ENCODE measurements at places on chromosomes 6 and 20.

DNA sequence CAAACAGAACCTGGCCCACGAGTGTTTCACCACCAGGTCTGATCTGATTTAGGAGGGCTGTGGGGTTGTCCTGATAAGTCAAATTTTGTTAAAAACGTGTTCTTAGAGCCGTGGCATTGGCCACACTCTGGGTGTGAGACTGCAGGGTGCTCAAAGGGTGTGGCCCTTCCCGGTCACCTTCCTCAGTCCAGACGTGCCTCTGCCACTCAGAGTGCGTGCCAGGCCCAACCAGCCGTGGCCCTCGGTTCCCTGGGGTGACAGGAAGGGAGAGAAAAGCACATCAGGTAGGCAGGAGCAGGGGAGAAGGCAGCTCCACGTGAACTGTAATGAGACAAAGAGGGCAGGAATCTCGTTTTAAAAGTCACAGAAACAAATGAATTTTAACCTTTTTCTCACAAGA is 115.4 kb downstream of the FAM120B start:
- no peak for DNase-seq

DNA sequence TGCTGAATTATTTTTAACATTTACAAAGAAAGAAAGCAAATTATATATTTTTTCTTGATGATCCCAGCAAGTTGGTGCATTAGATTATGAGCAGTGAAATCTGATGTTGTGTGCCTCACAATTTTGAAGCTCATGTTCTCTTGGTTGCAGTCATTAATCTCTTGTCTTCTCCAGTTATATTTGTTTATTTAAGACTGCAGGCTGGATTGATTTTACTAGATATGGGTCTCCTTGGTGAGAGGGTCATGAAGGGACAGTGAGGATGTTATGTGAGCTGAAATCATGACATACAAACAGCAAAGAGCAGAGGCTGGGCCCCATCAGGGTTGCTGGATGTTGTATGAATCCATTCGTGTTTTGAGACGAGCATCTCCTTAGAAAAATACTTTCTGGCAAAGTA is 64.2 kb upstream of the AKIRIN2 start:
- no peak for DNase-seq

DNA sequence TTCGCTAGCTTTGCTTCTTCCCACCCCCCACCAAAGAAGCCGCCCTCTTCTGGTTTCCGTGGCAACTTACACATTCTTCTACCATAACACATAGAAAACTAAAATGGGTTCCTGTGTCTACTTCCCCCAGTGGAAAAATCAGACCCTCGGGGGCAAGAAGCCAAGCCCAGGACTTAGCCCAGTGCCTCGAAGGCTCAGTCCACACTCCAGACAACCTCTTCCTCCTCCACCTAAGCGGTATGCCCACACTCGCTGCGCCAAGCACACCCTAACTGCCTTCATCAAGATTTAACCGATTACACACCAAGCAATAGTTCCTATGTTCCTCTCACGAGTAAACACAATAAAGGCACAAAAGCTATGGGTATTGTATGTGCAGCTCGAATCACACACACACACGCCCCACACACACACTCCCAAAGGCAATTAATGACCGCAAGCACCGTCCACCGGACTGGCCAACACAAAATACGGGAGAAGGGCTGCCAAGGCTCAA is 537 bp downstream of the PPIL4 start:
- DNase-seq = peak; percentile 67

DNA sequence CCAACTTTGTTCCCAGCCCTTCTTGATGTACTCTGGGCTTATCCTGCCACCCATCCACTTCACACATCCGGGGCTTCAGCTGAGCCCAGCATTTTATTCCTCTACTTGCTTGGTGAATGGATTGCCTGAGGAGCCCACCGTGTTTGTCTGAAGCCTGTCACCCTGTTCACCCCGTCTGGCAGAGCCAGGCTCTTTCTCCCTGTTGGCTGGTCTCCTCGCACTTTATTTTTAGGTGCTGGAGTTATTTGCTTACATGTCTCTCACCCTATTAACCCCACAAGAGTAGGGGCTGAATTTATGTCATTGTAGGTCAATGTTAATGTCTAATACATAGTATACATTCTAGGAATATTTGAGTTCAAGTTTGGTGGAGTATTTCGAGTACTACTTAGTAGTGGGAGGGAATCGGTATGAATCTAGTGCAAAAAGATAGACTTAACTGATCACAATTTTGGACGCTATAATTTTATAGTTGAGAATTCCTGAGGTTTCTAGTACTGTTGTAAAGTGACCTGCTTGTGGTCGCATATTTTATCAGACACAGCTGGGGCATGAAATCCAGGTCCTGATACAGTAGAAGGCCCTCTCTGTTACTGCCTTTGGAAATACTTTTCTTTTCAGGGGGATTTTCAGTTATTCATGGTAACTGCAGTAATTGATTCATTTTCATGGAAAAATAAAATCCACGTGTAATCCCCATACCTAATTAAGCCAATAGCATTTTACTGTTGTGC is 10.8 kb downstream of the JARID2 start:
- DNase-seq = no peak

- no peak for DNase-seq
Observed at GRCh38 chr6:150312395-150312794, 56.4 kb upstream of the IYD start.

GRCh38 chr20:32244959-32245358 is 32.5 kb upstream of the KIF3B start:
- no peak for DNase-seq

DNA sequence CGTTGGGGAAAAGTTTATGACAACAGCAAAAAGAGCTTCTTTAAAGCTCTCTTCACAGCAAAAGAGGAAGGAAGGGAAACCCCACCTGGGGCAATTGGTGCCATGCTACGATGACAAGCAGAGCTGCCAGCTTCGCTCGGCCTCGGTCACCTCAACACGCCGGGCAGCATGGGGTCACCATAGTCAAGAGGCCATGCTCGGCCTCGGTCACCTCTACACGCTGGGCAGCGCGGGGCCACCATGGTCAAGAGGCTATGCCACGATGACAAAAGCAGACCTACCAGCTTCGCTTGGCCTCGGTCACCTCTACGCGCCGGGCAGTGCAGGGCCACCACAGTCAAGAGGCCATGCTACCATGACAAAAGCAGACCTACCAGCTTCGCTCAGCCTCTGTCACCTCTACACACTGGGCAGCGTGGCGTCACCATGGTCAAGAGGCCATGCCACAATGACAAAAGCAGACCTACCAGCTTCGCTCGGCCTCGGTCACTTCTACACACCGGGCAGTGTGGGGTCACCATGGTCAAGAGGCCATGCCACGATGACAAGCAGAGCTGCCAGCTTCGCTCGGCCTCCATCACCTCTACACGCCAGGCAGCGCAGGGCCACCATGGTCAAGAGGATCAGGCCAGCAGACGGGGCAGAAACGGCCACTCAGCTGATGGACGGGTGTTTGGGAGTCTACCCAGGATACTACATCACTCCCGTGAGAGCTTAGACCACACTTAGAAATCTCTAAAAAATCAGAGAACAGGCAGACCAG is 12.1 kb downstream of the APMAP start:
- no peak for DNase-seq

- no peak for DNase-seq
Observed at GRCh38 chr6:122791310-122791679, 2.2 kb downstream of the SMPDL3A start.

GRCh38 chr6:22409486-22409885 is 112.7 kb upstream of the PRL start:
- no peak for DNase-seq

- no peak for DNase-seq
Observed at GRCh38 chr6:40410821-40411220, 176.3 kb downstream of the LRFN2 start.

DNA sequence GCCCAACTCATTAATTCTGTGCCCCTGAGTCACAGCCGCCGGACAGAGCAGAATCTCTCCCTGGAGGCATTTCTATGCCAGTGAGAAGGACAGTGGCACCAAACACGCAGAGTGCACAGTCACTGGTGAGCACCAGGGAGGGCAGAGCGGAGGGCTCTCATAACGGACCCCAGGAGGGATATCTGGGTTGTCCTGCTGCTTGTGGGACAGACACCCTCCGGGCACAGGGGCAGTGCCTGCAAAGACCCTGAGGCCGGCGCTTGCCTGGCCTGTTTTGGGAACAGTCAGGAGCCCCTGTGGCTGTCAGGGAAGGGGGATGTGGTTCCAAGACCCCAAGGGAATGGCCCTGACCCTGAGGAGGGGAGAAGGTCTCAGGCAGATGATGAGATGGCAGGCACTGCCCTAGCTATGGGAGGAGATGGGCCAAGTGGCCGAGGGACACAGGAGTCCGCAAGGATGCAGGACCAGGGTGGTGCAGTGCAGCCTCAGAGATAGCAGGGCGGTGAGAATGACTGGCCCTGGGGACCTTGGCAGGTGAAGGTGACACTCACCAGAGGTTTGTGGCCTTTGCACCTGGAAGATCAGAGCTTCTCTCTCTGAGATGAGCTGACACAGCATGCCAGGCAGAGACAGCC is 270.8 kb downstream of the SMOC2 start:
- DNase-seq = no peak

GRCh38 chr6:135983718-135984343 is 132.3 kb downstream of the PDE7B start:
- DNase-seq = no peak

GRCh38 chr20:58293453-58293852 is 16.1 kb upstream of the RAB22A start:
- no peak for DNase-seq

- no peak for DNase-seq
Observed at GRCh38 chr6:68635412-68635705, 277 bp downstream of the ADGRB3 start.

DNA sequence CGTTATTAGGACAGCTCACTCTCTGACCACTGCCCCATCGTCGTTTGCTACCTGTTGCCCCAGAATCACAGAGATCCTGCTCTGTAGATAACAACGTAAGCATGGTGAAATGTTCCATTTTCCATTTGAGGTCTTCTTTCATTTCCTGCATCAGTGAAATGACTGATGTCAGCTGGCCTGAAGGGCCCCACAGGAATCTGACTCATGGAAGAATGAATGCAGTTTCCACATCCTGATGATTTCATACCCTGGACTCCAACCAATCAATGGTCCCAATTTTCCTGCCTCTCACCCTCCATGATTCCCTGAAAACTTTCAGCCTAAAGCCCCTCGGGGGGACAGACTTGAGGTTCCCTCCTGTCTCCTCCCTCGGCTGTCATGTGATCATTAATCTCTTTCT is 394.4 kb upstream of the CDH4 start:
- no peak for DNase-seq

DNA sequence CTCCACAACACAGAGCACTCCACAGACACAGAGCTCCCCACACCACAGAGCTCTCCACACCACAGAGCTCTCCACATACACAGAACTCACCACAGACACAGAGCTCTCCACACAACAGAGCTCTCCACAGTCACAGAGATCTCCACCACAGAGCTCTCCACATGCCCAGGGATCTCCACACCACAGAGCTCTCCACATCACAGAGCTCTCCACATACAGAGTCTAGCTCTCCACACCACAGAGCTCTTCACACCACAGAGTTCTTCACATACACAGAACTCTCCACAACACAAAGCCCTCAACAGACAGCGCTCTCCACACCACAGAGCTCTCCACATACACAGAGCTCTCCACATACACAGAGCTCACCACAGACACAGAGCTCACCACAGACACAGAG is 55.3 kb downstream of the ERMARD start:
- DNase-seq = no peak

- no peak for DNase-seq
Observed at GRCh38 chr6:52579006-52579660, 2.3 kb upstream of the TRAM2 start.

DNA sequence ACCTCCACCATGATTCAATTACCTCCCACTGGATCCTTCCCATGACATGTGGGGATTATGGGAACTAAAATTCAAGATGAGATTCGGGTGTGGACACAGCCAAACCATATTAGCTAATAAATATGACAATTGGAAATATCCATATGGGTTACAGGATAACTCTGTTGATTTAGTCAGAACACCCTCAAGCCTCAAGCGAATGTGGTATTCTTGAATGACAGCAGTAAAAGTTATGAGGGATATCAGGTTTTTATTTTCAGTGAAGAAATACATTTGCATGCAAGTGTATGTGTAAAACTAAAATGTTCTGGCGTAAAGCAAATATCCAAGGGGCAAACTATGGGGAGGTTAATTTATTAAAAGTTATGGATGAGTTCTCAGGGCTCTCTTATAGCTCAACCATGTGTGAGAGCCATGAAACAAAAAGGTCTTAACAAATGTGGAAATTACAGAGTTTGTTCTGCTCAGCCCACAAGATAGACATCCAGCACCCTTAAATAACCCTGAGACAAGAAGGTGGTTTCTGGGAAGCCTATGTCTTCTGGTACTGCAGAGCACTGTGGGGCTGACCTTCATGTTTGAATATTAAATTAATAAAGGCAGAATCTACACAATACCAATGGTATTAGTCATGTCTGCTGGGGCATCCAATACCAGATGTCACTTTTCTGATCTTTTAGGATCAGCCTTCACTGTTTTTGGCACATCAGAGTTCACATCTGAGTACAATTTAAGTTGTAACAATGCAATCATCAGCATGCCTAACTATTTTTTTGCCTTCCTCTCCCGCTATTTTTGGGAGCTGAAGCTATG is 370.5 kb upstream of the RSPO3 start:
- DNase-seq = no peak

GRCh38 chr6:109743739-109744138 is 52.6 kb downstream of the FIG4 start:
- no peak for DNase-seq

DNA sequence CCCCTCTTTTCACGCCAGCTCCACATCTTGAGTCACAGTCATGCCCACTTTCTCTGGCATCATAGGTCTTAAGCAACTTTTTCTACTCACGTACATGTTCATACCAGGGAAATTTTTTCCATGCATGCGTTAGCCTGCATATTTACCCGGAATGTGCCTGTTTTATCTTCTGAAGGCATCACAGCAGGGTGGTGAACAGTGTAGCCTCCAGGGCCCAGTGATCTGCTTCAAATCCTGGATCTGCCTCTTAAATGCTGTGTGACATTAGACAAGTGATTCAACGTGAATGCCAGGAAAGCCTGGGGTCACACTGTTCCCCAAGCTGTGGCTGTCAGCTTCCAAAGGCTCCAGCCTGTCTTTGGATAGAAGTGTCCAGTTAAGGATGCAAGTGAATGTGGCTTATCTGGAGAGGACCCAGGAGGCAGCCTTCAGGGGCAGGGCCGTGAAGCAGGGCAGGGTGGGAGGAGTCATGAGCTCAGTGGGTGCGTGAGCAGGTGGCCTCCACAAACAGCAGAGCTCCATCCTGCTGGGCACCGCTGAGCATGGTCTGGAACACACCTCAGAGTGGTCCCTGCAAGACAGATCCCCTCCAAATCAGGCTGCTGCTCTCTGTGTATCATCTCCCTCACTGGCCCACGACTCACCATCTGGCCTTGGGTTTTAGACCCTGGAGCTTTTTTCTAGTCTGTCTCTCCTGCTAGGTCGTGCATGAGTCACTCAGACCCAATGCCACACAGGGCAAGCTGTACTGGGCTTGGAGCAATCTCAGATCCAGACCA is 30.4 kb upstream of the CD93 start:
- DNase-seq = no peak

DNA sequence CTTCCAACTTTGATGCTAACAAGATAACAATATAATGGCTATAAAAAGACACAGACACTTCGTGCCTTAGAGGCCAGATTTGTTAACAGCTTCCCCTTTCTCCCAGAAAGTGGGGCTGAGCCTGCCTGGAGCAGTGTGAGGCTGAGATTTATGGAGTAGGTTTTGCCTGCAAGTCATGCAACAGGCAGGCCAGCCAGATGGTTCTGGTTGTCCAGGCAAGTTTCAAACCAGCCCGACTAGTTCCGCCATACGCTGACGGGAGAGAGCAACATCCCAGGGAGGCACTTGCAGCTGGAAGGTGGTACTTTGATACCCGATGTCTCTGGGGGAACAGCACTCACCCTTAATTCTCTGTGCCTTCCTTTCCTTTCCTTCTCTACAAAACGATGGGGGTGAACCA is 81.3 kb upstream of the NAA20 start:
- DNase-seq = no peak

Data from activated CD4-positive, alpha-beta T cell treated with anti-CD3 and anti-CD28 coated beads, Interleukin-2, amount 50 U/mL, for 48 hours (primary cell).